Uterus (tissue), 4 donors: ENCODE measurements at places on chromosomes 1 and 21.

DNA sequence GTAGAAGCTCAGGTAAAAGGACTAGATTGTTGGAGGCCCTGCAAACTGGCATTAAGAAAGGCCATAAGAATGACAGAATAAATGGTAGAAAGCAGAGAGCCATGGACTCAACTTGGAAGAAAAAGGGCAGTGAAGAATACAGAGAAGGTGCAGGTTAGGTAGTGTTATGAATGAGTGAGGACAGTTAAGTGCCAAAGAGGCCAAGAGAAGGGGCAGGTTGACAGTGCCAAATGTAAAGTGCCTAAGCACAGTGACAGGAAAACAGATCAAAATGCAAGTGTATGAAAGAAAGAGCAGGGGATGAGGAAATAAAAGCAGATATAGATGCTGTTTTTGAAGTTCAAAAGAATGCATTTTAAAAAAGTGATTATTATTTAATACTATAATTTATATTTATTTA, 43.7 kb downstream of the INTS7 start:
- no peak for DNase-seq

DNA sequence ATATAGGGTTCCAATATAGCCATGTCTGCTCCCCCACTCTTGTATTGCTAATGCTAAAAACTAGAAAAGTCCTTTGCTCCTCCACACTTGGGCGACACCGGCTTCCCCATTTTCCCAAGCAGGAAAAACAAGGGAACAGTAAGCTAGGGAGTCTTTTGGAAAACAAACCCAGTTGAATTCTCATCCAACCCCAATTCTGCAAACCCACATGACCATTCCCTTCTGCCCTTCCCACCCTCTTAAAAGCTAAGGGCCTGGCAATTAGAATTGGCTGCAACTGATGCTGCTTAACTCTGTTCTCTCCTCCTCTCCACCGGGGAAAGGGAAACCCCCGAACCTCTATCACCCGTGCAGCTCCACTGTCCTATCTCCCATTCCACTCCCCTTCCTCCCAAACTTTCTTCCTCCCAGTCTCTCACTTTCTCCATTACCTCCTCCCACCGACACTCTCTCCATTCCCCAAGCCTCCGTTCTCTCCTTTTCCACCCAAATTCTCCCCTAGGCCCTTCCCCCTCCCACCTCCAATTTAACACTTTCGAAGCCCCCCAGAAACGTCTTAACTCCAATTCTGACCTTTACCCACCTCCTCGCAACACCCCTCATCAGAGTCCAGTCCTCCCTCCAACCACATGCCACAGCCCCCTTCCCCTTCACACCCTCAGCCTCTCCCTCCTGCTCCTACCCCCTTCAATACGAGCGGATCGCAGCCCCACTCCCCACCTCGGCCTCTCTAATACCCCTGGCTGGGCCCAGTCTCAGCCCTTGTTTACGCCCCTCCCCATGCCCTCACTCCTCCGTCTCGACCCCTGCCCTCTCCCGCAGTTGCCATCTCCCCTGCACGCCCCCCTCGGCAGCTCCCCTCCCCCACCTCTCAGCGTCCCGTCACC, 701 bp downstream of the DEDD start:
- DNase-seq = no peak

DNA sequence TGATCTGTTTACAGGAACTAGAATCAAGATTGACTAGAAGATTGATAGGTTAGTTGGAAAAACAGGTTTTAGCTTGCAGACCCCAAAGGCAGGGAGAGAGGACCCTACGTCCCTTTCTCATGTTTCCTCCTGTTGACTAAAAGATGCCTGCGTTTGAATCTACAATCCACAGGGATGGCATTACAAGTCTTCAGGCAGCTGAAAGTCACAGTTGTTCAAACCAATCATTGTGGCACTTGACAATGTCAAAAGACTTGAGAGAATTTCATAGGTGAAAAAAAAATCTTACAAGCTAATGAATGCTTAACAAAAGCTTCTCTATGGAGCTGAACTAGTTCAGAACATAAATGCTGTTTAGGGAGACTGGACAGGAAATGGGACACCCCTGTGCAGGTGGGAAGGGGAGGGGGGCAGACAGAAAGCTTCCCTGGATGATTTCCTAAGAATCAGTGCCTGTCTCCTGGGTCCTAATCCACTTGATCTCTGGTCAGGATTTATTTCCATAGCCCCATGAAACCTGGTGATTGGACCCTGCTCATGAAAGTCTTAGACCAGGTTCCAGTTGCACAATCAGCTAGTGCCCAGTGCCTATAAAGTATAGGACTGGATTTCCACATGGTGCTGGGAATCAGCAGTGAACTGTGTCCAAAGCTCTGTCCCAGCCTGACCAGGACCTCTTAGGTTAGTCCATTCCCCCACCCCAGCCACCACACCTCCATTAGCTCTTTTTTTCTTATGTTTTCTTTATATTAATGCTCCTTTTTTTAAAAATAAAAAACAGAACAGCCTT, 91.6 kb upstream of the BCAR3 start:
- no peak for DNase-seq

DNA sequence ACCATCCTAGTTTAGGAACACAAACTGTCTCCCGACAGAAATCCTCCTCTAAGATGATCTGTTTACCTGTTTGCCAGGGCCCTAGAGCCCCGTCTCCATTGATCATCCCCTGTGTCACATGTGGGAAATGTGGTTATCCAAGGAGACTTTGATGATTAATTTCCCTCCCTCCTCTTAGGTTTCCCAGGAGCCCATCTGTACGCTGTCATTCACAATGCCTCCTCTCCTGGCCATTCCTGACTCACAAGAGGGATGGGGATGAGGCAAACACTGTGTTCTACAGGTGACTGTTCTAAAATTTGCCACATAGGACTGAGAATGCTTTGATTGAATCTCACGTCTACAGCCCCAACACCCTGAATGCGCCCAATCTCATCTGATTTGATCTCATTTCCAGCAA, 50.0 kb downstream of the TNR start:
- no peak for DNase-seq

DNA sequence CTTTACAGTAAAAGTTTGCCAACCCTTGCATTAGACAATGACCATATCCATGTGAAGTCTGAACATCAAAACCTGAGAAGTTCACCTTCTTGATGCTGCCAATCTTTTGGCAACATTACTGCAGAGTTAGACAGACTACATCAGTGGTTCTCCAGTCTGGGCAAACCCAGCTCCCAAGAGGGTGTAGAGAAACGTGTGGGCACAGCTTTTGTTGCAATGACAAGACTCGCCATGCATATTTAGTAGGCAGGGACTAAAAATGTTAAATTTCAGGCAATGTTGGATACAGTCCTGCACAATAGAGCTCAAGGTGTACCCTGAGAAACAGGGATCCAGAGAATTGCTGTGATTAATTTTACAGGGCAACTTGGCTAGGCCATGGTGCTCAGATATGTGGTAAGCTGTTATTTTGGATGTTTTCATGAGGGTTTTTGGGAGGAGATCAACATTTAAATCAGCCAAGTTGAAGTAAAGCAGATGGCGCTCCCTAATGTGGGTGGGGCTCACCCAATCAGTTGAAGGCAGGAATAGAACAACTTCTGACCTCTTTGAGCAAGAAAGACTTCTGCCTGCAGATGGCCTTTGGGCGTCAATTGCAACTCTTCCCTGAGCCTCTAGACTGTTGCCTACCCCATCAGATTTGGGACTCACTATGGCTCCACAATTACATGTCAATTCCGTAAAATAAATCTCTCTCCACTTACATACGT, 37.6 kb upstream of the CLDN14 start:
- DNase-seq = no peak

- no peak for DNase-seq
Measured at GRCh38 chr1:51564124-51564523, 45.1 kb upstream of the EPS15 start.

DNA sequence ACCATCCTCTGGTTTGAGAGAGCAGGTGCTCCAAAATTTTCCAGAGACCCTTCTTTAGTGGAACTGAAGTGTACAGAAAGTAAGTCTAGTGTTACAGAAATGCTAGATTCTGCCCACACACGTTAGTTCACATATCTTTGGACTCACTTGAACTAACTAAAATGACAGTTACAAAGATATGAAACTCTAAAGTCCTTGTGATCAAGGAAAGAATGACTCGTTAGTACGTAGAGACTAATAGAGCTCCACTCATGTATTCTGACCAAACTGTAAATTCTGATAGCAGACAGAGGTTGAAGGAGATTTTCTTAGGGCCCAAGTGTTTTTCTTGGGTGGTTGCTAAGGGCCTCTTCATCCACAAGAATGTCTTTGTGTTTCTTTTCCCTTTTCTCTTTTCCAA, 491.5 kb upstream of the B3GALT2 start:
- no peak for DNase-seq

DNA sequence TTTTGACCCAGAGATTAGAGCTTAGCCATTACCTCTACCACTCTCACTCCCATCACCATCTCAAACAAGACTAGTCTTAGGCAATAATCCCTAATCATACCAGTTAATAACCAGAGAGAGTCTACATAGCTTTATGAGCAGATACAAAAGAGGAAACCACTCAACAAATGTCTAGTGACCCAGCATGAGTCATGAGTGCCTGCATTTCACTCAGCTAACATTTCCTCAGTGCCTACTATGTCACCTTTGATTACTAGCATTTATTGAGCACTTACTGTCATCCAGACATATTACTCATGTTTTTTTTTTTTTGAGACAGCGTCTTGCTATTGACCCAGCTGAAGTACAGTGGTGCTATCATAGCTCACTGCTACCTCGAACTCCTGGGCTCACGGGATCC, 35.9 kb upstream of the GALNT2 start:
- DNase-seq = no peak

GRCh38 chr21:38959692-38960061, 153.9 kb downstream of the ETS2 start:
- peak; percentile 38 for DNase-seq

DNA sequence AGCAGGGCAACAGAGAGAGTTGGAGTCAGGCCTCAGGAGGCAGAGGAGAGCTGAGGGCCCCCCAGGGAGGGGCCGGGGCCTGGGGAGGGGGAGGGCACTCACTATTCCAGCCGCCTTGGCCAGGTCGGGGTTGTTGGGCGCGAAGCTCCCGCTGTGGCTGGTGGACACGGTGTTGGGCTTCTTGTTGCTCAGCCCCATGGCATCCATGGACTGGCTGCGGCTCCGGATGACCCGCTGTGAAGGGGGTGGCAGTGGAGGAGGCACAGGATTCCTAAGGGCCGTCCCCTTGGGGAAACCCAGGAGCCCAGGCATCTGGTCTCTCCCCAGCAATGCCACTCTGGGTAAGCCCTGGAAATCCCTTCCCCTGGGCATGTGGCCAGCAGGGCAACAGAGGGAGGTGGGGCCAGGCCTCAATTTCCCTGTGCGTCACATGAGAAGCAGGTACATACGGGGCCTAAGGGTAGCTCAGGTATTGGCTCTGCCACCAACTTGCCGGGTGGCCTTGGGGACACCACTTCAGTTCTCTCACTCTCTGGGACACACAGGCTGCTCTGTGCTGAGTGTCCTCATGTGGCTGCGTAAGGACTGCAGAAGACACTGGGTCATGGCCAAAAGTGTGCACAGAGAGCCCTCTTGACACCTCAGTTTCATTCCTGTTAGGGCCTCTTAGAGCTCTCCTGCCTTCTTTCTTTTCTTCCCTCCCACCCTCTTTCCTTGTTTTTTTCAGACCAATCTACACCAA, 63.0 kb downstream of the RAP1GAP start:
- no peak for DNase-seq

DNA sequence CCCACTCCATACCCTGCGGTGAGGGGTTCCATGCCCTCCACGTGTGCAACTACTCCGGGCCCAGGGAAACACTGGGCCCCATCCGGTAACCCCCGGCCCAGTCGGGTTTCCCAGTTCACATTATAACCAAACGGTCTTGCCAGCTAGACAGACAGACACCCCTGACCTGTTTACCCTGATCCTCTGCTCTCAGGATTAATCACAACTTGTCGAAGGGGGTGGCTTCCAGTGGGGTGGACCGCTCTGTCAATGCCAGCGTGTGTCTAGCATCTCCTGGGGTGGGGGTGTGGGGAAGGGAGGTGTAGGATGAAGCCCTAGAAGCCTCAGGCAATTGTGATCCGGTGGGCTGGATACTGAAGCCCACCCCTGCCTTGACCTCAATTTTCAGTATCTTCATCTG, 4.6 kb upstream of the OLIG2 start:
- no peak for DNase-seq

- DNase-seq = no peak
Measured at GRCh38 chr1:158095737-158096335, 84.9 kb upstream of the CD1D start.

DNA sequence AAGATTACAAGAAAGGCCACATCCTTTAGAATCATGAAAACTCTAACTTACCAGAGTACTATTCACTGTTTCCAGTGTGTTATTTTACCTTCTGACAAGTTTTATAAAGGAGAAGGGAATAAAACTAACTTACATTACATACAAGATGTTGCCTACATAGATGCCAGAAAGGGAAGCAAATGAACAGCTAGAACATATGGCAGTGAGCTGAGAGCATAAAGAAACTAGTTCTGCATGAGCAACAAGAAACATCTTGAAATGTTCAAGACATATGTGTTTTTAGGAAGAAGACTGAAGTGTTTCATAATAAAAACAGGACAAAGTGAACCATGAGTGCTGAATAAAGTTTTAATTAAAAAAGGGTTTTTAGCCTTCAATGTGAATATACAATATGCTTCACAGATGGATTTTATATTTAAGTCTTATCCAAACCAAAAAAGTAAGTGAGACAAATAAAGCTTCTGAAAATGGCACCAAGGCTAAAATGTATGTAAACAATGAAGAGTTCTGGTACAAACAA, 39.4 kb downstream of the SLC5A9 start:
- no peak for DNase-seq
